Right ventricle myocardium inferior (tissue), 1 donor: ENCODE measurements at places on chromosomes 7 and 10. TPM values are rescaled to one million over a fixed set of nuclear protein-coding genes. Genes with fewer than 3 reads are reported as not detected.

DNA sequence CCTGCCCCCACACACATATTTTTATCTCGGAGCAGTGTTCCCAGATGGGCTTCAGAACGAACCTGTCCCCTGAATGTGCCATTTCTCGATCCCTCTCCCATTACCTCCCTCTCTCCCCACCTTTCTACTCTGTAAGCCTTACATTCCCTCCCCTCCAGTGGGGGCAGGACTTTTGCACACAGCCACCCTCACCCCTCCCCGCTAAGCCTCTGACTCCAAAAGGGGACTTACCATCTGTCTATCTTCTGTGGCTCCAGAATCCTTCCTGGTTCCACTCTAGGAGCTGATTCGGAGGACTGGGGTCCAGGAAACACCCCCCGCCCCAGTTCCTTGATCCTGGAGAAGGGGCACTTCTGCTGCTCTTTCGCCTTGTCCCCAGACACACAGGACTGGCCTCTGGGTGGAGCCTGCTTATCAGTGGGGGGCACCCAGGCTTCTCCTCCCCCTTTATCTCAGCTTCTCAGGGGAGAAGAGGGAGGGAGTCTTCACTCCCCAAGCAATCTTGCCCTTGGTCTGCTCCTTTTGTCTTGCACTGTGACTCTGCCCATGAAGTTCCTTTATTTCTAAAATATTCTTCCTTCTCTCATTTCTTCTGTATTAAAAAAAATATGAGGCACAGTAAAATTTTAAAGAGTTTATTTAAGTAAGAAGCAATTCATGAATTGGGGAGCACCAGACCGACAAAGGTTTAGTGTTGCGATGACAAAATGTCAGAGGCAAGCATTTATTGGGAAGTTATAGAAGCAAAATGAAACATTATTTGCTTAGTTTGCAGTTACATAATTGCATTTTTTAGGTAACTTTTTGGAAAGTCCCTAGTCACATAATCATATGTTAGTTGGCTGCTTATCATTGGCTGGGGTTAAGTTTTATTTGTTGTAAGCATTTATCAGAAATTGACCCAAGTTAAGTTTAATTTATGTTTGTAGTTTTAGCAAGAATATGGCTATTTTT, at the start of gene KEL:
Gene KEL, minus strand, starts transcription at position 391 of the 954 bp plus-strand sequence. Its CDS starts 157 bp downstream, at position 234.
- DNase-seq, result no peak

DNA sequence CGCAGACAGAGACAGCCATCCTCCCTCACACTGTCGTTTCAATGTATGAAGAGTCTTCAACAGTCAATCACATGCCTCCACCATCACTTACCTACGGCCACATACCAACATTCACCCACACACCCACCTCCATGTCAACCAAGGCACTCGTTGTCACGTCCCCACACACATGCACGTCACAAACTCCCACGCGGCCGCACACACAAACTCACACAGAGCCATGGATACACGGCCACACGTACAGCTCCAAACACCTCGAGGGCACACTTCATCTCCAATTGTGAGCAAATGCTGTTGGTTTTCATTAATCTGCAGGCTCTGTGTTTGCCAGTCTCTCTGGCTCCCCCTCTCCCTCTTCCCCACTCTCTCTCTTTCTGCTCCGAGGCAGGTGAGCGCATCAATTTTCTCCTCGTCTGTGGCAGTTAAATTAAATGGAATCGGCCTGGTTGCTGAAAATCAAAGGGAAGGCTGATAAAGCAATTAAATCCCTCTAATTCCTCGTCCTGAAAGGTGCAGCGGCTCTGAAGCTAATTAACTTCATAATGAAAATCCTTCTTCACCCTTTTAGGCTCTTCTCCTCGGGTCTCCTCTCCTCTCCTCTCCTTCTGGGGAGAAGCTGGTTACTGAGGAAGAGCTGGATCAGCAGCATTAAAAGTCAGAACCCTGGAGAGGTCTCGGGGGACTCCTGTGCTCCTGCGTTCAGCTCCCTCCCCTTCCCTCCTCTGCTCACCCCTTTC, 53.8 kb upstream of the SLF2 start:
- no peak for DNase-seq

GRCh38 chr7:47307311-47307710, 274.6 kb downstream of the TNS3 start:
- no peak for DNase-seq

Gene DENND2A
- 15.0 TPM for total RNA-seq

Gene SMO
- 4.6 TPM for total RNA-seq
